ENCODE measurements at places on chromosomes 4 and X.

DNA sequence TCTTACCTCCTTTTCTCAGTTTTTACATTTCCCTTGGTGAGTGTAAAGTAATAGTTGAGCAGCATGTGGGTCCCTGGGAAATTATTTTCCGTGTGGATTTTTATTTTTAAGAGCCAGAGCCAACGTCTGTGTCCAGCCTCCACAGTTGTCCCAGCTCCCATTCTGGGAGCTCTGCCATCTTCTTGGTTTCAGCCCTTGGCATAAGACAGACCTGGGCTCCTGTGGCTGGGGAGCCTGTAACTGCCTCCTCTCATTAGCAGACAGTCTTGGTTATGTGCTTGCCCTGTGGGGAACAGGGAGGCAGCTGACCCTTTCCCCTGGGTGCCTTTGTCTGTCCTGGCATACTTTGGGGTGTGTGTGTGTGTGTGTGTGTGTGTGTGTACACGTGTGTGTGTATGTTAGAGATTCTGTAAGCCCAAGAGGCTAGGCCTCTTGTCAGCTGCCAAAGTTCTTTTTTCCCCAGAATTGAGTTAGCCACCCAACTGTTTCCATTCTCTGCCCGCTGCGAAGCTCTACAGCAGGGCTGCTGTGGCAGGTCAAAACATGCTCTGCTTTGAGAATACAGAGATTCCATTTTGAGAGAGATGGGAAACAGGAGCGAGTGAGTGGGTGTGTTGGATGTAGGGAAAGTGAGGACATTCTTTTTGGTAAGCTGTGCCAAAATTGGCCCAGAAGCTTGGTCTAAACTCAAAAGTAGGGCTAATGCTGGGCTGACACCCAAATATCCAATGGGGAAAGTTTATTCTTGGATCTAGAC, 140.7 kb downstream of the TMEM164 start:
- no peak for DNase-seq

- no peak for DNase-seq
Observed at GRCh38 chr4:183996868-183997267, 91.8 kb downstream of the STOX2 start.

GRCh38 chrX:29466456-29466855, 748.9 kb upstream of the MAGEB2 start:
- DNase-seq: no peak

DNA sequence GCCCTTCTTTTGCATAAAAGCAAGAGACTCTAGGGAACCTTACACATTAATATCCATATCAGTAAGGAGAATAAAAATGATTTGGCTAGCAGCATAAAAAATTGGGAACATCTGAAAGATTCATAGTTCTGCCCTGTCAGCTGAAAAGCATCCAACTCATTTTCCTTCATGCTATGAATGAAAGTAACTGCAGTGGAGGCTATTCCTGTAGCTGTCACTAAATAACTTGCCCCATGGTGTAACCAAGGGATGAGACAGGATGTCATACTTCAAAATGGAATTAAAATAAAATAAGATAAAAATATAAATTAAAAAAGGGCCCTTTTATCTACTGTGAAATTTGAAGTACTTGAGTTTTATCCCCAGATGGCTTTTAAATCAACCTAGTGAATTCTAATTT, 878.8 kb downstream of the C4orf33 start:
- no peak for DNase-seq

GRCh38 chr4:182385897-182386296, 142.7 kb downstream of the TENM3 start:
- DNase-seq: no peak

DNA sequence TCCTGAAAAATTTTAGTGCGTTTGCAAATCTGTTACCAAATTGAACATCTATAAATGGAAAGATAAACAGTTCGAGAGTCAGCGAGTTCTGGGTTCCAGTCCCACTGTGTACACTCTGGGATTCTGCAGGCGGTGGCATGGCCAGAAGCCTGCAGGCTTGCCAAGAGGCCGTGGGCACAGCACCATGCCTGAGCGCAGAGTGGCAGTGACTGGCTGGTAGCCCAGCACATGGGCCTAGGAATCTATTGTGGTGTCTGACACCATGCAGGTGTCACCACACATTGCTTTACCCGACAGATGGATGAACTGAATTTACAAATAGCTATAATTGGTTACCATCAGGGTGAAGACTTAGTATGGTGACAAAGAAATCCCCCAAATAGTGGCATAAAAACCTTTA, 71.7 kb upstream of the TLR3 start:
- DNase-seq: no peak

GRCh38 chr4:32858971-32859370, 2138.8 kb downstream of the PCDH7 start:
- DNase-seq: no peak

DNA sequence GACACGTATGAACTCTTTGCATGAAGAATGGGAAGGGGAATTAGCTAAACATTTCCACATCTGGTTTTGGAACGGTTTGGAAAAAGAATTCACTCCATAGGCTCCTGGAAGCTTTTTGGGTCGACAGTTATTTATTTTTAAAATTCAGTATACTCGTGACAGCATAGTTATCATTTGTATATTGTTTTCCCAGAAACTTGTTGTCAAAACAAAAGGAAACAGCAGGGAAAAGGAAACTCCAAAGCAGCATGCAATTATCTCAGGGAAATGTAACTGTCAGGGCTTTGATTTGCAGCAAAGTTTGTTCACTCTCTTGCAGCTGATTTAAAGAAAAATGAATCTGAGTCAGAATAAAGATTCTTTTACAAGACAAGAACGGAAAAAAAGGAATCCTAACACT, 86.5 kb downstream of the PLAC1 start:
- no peak for DNase-seq

DNA sequence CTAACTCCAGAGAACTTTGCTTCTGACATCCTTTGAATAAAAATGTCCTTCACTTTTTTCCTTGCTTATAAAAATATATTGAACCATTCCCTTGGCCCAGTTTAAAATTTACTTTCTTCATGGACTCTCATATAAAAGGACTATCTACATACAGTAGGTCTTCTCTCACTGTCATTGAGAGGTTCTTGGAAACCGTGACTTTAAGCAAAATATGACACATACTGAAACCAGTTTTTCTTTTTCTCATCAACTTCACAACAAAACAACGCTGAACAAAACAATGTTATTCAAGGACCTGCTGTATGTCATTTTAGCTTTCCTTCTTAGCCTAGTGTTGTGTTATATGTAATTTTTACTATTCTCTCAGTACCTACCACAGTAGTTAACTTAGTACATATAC, 496.8 kb downstream of the CENPC start:
- DNase-seq: no peak

DNA sequence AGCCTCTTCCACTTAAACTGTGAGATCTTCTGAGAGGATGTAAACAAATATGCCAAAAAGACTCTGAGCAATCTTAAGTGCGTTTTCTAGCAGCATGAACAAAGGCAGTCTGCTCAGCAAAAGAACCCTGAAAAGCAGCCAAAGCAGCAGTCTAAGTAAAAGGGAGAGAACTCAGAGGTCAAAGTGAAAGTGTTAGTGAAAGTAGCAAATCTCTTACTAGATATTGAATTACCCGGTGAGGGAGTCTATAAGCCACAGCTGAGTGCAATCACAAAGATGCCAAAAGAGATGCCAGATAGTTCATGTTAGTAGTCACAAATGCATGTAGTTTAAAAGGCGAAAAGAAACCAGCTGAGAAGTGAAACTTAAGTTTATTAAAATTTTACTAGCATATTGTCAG, 7.9 kb upstream of the GNRHR start:
- DNase-seq: no peak

DNA sequence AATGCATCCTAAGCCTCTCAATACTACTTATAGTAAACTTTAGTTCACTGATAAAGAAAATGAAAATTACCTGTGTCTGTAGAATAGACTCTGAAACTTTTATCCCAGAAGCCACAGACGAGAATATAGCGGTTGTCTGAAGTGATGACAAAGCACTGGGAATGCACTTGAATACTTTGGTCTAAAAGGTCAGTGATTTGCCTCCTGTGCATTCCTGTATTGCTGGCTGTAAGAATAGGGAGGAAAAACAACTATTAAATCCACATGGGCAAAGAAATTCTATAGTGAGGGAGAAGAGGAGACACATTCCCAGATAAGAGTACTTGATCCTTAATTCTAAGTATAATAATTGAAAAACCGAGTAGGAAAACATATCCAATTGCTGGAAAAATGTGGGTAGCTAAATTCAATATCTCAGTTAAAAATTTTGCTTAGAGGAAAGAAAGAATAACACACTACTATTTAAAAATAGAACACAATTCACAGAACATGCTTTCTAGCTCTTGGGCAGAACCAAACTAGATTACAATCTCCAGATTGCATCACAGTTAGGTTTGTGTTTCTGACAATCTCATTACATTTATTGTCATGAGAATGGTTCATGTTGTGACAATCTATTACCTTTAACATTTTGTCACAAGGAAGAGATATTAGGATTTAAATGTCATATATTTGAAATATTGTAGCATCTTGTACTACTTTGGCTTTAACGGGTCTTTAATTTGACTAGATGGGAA, 232.1 kb downstream of the DCLK2 start:
- DNase-seq: no peak

- no peak for DNase-seq
Observed at GRCh38 chrX:24124244-24124799, 25.2 kb upstream of the ZFX start.

Data from activated T-cell treated with anti-CD3 and anti-CD28 coated beads, Interleukin-2, amount 50 U/mL, for 72 hours (primary cell).